ENCODE measurements at places on chromosomes 2 and 18.

DNA sequence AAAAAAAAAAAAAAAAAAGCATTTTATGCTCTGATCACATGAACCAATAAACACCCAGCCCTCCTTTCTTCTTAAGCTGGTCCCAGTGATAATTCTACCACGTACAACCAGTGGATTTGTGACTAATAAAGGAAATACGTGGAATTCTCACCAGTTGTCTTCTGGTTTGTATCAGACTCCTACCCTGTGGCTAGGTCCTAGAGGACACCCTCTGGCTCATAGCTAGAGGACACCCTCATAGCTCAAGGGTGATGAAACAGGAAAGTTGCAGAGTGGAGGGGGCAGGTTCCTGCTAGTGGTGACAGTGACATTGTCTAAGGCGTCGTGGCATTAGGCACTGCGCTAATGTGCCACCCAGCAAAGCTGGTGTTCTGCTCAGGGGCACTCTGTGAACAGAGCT lies 167.8 kb downstream of the BCL11A start:
- peak; percentile 8 for DNase-seq

DNA sequence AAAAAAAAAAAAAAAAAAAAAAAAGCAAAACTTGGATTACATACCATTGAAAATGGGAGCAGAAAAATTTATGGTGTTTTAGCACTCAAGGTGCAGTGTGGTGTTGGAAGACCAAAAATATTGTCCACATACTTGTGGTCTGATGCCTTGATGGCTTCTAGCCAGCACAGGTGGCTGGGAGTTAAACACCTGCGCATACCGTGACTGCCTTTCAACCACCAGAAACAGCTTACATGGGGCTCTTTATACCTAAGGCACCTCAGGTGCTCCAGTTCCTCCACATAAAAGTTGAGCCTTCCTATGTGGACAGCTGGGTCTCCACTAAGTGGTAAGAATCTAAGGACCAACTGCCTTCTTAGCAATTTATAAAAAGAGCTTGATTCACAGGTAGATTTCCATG lies 802.6 kb upstream of the CELF4 start:
- no peak for DNase-seq

DNA sequence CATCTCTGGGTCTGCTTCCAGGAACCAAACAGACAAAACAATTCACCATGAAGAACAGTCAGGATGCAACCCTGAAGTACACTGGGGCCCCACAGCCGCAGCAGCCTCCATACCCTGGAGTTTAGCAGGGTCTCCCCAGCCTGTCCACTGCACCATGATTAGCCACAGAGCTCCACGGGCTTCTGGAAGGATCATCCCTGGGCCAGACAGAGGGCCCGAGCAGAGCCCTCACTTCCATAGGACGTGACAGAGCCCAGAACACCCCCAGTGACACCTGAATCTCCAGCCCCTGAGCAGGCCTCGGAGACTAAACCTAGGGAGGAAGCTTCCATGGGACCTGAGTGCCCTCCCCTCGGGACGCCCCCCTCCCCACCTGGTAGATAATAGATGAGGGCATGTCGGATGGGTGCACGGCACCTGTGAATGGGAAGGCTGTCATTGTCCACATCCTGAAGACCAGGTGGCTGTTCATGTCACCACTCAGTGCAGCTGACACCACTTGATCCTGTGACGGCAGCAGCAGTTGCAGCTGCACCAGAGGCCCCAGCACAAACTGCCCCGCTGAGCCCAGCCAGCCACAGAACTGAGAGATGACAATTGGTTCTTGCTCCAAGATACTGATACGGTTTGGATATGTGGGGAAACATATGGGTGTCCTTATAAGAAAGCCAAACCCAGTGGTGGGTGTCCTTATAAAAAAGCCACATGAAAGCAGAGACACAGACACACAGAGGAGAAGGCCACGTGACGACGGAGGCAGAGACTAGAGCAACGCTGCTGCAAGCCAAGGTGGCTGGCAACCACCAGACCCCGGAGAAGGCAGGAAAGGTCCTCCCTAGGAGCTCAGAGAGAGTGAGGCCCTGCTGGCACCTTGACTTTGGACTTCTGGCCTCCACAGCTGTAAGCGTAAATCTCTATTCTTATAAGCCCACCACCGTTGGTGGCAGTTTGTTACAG lies 23.2 kb downstream of the KIF1A start:
- DNase-seq = no peak

GRCh38 chr2:189221811-189222467 lies 42.4 kb upstream of the COL5A2 start:
- no peak for DNase-seq

- no peak for DNase-seq
Observed at GRCh38 chr18:9756271-9756932, 48.3 kb downstream of the RAB31 start.

- no peak for DNase-seq
Observed at GRCh38 chr2:229443546-229444268, 172.6 kb upstream of the PID1 start.

GRCh38 chr2:130372055-130372832 lies 16.4 kb downstream of the PTPN18 start:
- DNase-seq = no peak

DNA sequence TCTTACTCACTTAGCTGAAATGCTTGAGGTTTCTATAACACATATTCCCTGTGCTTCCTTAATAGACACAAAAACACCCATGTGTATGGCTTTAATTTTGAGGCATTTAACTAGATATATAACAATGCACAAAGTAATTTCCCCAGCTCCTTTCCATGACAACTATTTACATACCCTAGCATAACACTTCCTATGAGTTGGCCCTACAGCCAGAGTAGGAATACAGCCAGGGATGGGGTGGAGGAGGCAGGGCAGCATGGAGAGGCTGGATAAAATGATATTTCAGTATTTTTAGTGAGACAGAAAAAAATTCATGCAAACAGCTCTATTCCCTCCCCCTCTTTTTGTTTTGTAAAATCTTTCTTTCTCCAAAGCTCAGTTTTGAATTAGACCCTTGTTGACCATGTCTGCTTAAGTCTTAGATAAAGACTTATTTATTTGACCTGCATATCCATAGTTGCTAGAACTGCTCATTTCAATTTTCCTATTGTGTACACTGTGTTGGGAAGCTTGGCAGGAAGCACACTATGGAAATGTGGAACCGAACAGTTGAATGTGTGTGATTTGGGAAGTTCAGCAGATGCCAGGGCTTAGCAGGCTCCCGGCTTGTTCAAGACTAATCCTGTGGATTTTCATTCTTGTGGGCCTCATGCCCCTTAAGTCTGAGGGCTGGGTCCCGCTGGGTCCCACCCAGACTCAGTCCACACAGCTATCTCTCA lies 11.2 kb upstream of the B3GNT2 start:
- no peak for DNase-seq

- DNase-seq = no peak
Observed at GRCh38 chr18:48813321-48813720, 137.4 kb downstream of the SMAD7 start.

GRCh38 chr2:171688129-171688465 lies 828 bp downstream of the DYNC1I2 start:
- DNase-seq = no peak

DNA sequence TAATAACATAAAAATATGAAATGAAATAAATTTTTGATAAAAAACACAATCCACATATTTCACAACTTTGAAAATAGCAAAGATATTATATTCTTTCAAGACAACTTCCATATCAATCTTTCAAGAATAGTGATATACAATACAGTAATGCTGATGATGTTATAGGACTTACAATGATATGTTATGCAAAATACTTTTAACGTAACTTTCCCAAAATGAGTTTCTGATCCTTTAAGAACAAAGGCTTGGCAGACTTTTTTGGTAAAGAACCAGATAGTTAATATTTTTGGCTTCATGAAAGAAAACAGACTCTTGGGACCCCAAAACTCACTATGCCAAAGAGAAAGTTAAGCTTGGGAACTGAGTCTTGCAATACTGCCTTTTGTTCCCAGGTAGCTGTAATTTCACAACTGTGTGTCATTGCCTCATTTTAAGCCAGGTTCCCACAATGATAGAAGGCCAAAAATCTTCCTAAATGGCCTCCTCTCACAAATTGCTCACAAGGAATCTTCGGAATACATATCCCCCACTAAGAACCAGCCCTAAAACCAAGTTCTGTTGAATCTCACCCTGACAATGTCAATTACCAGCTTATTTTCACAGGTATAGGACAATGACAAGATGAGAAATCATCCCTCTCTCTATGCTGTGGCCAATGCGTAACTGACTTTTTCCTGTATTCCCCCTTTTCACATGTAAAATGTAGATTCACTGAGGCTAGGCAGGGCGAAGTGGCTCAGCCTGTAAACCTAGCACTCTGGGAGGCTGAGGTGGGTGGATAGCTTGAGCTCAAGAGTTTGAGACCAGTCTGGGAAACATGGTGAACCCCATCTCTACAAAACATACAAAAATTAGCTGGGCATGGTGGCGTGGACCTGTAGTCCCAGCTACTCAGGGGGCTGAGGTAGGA lies 54.8 kb upstream of the STRN start:
- DNase-seq = peak; percentile 9

GRCh38 chr2:227406177-227407031 lies 18.7 kb upstream of the SCYGR1 start:
- peak; percentile 93 for DNase-seq

DNA sequence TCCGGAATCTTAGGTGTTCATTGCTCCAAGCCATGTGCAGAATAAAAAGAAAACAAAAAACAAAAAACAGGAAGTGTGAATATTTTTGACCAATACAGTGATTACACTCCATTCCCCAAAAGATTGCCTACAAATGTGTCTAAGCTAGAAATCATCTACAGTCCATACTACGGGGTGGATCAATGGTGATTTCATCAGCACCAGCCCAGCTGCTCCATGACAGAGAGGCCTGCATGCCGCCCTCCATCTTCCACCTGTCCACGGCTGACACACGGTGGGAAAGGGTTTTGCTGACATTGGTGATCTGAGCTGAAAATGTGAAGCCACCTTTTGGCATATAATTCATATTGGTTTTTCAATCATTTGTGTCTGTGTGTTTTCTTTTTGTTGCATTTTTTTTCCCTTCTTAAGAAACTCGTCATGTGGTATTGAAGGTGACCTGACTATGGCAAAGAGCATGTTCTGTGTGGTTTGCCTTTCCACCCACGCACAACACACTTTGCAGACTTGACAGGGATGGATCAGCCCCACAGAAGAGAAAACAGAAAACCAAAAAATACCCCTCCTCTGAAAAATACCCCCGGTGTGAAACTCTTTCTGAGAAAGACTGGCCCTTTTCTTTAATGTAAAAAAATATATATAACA lies 533.1 kb downstream of the RNF144A start:
- DNase-seq = no peak

- no peak for DNase-seq
Observed at GRCh38 chr2:138323382-138324067, 178.0 kb upstream of the SPOPL start.

DNA sequence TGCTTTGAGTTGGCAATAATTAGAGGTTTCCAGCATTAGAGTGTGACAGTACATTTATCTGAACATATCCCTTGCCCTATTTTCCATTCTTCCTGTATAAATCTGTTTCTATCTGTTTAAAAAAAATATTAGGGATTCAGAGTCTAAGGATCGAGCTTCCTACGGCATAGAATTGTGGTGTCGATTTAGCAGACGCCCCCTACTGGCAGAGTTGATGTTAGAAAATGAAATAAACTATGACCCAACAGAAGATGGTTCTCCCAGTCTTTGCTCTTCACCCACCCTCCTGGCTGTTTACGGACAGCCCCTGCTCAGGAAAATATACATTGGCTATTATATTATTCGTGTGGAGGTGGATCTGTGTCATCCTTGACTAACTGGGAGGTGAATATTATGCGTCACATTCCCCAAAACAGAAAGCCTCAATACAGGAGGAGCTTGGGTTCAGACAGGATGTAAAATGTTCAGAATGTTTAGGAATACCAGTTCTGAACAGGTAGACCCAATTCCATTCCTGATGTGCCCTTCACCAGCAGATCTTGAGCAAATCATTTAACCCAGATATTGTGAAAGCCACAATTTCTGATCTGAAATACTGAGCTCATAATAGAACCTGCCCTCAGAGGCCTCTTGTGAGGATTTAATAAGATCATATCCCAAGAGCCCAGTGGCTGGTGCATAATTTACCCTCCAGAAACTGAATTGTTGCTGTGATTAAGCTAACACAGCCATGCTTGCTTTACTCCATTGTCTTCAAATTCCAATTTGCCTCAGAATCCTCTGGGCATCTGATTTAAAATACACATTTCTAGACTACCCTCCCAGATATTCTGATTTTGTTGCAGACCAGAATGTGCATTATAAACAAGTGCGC lies 10.8 kb upstream of the ERMN start:
- DNase-seq = no peak

- no peak for DNase-seq
Observed at GRCh38 chr18:44911773-44912172, 231.1 kb downstream of the SETBP1 start.

GRCh38 chr2:233513953-233514655 lies 52.5 kb downstream of the USP40 start:
- DNase-seq = no peak
